Activated CD4-positive, alpha-beta T cell treated with anti-CD3 and anti-CD28 coated beads for 36 hours (primary cell): ENCODE measurements at places on chromosomes 11 and 22. TPM values are rescaled to one million over a fixed set of nuclear protein-coding genes. Genes with fewer than 3 reads are reported as not detected.

The ARSA gene
- 15.4 TPM for total RNA-seq

The CCDC116 gene
- total RNA-seq: 0.33 TPM

The ARFGAP2 gene
- 76.5 TPM for total RNA-seq

The IFITM2 gene
- 451 TPM for total RNA-seq

The CCDC89 gene
- not detected for total RNA-seq

The CHRM1 gene
- not detected for total RNA-seq

GRCh38 chr11:76837696-76838677, 22.7 kb upstream of the ACER3 start:
- DNase-seq: no peak

DNA sequence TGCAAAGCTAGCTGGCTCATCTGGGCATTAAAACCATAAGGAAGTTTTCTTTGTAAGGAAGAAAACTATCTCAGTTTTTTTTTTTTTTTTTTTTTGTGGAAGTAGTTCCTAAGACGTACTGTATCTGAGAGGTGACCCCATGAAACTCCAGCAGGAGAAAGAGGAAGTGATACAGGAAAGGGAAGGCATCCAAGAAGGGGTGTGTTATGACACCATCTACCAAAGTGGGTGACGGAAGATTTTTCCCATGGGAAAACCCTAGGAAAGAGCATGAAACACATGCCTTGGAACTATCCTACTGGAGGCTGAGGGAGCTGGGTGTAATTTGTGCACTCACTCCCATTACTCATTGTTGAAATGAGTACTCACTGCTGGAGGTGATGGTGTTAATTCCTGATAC, 63.8 kb upstream of the ARHGAP20 start:
- DNase-seq: no peak

DNA sequence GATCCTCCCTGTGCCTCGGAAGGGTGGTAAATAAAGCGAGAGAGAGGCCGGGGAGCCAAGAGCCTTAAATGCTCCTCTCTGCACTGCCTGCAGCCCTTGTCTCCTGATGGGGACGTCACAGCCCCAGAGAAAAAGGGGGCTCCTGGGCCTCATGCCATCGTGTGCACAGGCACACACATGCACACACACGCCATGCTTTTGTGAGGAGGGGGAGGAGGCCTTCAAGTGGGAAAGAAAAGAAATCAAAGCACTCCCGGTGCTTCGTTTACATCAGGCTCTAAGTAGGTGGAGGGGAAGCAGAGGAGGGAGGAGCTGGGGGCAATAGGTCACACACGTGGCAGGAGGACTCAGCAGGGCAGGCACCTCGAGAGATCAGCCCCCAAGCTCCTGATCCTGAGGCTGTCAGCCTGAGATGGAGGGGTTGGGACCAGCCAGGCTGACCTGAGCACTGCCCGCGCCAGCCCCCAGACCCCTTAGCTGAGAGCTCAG, 68.2 kb upstream of the NECTIN1 start:
- no peak for DNase-seq

GRCh38 chr22:39267974-39268373, 23.2 kb upstream of the PDGFB start:
- DNase-seq: no peak

GRCh38 chr11:108793611-108794010, 128.7 kb downstream of the DDX10 start:
- DNase-seq: no peak

DNA sequence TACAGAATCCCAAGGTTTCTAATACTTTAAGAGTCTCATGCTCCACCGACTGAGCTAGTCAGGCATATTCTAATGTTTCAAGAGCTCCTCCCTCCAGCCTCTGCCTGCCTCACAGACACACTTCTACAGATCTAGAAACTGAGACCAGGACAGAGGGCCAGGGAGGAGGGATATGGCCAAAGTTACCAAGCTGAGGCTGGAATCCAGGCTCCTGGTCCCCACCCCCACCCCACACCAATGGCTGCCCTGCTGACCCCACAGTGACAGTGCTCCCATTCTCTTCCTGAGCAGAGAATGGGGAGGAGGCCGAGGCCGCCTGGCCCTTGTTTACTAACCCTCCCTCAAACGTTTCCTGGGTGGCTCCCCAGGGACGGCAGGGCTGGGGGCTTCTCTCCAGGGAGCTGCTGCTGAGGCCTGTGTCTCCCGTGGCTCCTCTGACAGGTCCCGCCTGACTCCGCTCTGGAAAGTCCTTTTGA, 2.2 kb downstream of the PLEKHB1 start:
- DNase-seq: no peak

GRCh38 chr11:77144196-77144856, 16.3 kb downstream of the MYO7A start:
- DNase-seq: no peak

DNA sequence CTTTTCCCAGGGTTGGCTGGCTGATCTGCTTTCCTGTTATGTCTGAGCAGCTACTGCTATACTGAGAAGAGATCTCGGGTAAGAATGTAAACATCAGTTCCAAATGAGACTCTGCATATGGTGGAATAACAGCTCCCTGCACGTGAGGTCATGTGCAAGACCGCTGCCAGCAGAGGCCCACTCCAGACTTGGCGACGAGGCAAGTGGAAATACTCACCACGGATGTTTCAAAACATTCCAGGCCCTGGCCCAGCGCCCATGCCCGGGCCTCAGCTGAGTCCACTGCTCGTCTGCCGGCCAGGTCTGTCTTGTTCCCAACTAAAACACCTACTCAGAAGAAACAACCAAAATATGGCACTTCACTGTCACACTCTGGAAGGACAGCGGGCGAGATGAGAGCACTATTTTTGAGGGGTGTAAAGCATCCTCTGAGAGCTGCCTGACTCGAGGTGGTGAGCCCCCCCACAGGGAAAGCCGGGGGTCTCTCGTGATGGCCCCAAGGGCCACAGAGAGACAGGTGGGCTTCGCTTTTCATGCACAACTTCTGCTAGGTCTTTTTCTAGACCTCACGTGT, 13.1 kb downstream of the IFT27 start:
- DNase-seq: no peak

GRCh38 chr11:115333121-115333520, 171.1 kb downstream of the CADM1 start:
- no peak for DNase-seq

DNA sequence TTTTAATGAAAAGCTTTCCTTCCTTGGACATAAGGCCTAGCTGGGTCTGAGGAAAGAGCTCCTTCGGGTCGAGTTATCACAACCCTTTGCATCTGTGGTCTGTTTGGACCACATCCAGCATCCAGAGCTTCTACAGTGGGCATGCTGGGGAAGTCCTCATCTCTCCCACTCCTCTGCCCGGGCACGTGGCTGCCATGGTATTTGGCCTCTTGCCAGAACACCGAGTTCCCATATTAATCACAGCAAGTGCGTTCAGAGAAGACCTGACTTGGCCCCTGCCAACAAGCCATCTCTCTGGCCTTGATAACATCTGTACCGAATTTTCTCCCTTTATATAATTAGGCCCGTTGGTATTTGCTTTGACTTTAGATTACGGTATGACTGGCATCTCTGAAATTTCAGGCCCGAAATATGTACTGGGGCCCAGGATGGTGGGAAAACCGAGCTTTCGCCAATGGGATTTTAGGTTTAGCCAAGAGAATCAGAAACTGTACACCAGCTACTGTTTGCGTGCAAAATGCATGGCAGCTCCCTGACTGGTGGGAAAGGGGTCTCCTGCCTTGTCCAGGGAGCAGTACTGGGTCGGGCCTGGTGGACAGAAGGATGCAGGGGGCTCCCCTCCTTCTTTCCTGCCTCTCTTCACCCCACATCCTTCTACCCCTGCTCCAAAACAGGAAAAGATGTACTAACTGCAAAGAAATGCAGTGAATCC, 90.0 kb downstream of the MICAL2 start:
- peak; percentile 72 for DNase-seq

DNA sequence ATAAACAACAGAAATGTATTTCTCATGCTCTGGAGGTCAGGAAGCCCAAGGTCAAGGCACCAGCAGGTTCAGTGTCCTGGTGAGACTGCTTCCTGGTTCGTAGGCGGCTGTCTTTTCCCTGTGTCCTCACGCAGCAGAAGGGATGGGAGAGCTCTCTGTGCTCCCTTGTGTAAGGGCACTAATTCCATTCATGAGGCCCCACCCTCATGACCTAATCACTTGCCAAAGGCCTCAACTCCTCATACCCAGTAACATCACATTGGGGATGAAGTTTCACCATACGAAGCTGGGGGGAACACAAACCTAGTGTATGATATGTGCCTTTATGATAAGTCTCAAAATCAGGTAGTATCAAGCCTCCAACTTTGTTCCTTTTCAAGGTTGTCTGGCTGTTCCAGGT, 38.6 kb upstream of the PANX2 start:
- DNase-seq: no peak

GRCh38 chr11:13221722-13222121, 55.9 kb upstream of the BMAL1 start:
- no peak for DNase-seq

GRCh38 chr22:35840302-35840739, 122.6 kb downstream of the APOL5 start:
- DNase-seq: peak; percentile 28

DNA sequence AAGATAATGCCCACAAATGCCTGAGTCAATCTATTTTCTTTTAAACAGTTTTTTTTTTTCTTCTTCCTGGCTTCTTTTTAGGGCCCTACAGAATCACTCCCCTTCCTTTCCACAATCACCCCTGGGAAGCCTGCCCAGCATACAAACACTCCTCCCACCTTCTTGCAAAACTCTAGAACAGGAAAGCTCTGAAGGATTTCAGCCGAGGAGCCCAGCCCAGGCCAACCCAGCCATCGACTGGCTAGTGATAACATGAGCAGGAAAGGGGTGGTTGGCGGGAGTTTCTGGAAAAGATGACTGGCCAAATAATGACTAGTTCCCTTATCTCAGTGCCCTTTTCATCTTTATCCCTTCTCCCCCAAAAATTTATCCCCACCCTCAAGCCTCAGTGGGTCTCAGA, 68.2 kb downstream of the USP35 start:
- no peak for DNase-seq

DNA sequence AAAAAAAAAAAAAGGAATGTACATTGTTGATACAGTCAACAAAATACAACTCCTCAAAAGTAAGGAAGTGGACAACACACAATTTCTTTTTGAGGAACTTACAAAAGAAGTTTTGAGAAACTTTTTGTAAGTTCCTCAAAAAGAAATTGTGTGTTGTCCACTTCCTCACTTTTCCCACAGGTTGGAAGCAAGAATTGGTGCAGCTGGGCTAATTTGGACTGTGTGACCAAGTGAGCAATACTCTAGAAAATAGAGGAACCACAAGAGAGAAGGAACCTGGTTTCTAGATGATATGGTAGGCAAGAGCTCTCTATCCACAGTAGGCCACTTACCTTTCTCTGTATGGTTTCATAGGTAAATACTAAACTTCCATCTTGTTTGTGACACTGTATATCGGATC, 1053.8 kb downstream of the LRRC4C start:
- no peak for DNase-seq
